DMS79 (cell line): ENCODE measurements at places on chromosomes 1 and 21.

DNA sequence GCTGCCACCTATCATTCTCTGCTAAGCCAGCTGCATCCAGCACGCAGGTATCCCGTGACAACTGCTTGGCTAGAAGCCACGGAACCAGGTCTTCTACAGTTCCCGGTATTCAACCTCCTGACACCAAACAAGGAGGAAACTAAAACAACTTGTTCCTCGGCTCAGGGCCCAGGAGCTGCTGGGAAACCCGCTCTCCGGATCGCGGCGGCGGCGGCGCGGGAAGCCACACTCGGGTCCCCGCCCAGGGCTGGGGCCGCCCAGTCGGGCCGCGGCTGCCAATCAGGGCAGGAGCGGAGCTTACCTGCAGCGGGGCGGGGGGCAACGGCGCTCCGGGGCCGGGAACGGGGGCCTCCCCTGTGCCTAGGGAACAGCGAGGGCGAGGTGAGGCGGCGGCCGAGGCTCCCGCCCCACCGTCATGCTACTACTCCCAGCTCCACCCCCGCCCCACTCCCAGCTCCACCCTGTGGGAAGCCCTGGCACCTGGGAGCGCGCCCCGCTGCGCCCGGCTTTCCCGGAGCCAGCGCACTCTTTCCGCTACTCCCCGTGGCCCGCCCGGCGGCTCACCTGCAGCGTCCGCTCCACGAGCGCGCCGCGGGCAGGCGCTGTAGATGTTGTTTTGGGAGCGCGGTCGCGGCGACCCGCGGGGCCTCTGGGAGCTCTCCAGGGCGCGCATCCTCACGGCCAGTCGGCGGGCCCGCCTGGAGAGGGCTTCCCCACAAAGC, 12.1 kb downstream of the IL24 start:
- peak; percentile 89 for DNase-seq

DNA sequence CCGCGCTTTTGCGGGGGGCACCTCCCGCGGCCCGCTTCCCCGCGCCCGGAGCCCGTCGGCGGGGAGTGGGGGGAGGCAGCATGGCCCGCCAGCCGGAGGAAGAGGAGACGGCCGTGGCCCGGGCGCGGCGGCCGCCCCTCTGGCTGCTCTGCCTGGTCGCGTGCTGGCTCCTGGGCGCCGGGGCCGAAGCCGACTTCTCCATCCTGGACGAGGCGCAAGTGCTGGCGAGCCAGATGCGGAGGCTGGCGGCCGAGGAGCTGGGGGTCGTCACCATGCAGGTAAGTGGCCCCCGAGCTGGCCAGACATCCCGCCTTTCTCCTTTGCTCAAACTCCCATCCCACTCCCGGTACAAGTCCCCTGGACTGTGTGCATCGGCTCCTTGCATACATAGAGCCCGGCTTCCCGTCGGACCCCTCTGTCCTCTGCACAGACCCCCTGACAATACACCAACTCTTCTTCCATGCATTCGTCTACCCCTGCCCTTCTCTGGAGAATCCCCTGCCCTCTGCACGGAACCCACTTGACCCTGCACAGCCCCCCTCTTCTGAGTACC, 812 bp downstream of the CACHD1 start:
- DNase-seq: no peak

DNA sequence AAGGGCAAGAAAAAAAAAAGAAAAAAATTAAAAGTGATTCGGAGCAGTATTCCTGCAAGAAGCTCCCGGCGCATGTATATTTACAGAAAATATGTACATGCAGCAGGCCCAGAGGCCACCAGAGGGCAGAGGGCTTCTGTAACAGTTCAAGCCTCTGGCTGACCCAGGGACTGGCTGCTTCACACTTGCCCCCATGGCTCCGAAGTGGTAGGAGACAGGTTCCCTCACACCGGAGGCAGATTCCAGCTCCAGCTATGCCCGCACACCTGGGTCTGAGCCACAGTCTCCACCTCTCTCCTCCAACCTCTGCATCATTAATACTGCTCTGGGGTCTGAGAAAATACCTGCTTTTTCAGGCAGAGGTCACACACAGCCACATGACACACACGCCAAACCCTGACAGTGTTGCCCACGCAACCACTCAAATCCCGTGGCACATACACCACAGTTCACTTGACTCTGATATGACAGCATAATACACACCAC, 2.2 kb upstream of the ARHGAP30 start:
- DNase-seq: no peak

GRCh38 chr21:21508859-21509258, 510.6 kb downstream of the NCAM2 start:
- no peak for DNase-seq

DNA sequence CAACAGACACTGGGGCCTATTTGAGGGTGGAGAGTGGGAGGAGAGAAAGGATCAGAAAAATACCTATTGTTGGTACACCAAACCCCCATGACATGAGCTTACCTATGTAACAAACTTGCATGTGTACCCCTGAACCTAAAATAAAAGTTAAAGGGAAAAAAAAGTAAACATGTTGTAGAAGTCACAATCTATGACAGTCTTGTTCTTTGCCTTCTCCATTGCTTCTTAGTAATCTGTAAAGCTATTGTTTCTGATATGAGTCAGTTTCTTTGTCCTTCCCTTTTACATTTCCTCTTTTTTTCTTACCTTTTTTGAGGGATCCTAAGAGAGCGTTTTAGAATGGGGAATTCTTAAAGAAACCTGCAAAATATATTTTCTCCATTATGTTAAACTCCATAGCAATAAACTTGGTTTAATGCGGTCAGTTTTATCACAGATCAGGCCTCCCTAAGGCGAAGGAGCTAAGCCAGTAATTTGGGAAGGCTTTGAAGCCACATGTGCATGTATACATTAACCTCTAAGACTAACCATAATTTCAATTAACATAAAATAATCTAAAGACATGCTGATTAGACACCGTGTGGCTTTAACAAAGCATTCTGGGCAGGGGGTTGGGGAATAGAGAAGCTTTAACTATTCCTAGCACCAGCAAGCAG, 77.8 kb upstream of the C1orf105 start:
- no peak for DNase-seq

GRCh38 chr1:198269646-198269940, 112.8 kb downstream of the NEK7 start:
- DNase-seq: no peak

DNA sequence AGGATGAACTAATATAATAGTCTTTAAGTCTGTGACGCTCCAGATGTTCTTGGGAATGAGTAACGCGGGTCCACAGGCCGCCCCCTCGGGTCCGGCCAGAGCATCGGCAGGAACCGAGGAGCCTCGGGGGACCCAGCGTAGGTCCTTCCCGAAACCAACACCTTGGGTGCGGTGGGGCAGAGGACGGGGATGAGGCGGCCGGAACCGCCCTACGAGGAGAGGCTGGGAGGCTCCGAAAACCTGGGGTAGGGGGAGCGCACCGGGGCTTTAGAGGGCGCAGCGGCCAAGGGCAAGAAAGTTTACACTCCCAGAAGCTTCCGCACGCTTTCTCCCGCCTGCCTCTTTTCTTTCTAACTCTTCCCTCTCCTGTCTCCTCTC, 7.1 kb downstream of the DMRTA2 start:
- DNase-seq: no peak

GRCh38 chr21:43847301-43847700, 17.7 kb upstream of the AGPAT3 start:
- no peak for DNase-seq

DNA sequence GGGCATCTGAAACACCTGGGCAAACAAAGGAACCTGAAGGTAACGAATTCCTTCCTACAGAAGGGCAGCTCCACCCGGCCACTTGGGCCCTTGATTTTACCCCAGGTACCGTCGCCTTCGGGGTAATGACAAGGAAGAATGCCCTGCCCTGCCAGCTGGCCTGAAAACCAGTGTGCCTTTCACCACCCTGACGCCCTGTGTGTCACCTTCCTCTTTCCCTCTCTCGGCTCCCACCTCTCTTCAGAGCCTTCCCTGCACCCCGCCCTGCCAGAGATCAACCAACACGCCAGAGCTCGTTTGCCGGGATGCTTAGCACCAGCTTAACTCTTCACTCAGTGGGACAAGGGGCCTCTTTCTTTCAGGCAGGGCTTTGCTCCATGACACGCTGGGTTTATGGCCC, 86.0 kb downstream of the SIM2 start:
- no peak for DNase-seq

- DNase-seq: peak; percentile 97
These were observed 4.8 kb upstream of the HES5 start for GRCh38 chr1:2534687-2535441.

DNA sequence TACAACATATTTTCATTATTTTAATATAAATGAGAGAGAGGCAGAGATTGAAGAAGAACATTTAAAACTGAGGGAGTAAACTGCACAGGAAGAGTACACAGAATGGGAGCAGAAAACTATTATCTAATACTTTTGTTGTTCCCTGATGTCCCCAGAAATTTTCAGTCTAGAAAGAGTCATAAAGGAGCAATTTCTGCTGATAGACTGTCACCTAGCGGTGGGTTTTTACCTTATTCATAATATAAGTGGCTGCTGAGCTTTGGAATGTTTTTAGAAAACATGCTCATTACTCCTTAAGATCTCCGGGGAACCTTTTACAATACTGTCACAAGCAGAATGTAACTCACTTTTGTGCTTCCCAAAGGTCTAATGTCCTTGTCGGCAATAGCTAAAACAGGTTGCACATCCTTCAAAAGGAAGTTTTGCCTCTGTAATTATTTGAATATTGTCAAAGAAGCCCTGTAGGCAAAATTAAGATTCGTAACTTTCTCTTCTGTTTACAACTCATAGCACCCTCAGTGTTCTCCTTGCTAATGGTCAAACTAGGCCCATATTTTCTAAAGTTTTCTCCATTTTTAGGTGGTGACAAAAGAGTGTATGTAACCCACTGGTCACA, 4.9 kb upstream of the NPL start:
- DNase-seq: peak; percentile 10

DNA sequence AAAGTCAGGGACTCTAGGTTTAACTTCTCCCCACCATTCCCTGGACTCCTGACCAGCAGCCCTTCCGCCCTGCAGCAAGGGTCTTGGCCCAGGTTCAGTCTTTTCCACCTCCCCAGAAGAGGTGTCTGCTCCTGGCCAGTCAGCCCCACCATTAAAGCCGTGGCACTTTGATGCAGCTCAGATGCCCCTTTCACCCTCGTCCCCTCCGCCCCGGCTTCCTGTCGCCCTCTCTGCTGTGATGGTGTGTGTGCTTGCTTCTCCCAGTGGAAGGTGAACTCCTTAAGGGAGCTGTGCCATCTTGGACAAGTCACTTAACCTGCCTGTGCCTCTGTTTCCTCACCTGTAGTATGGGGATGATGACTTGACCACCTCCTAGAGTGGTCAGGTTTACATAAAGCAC, 17.8 kb upstream of the TTC4 start:
- no peak for DNase-seq

DNA sequence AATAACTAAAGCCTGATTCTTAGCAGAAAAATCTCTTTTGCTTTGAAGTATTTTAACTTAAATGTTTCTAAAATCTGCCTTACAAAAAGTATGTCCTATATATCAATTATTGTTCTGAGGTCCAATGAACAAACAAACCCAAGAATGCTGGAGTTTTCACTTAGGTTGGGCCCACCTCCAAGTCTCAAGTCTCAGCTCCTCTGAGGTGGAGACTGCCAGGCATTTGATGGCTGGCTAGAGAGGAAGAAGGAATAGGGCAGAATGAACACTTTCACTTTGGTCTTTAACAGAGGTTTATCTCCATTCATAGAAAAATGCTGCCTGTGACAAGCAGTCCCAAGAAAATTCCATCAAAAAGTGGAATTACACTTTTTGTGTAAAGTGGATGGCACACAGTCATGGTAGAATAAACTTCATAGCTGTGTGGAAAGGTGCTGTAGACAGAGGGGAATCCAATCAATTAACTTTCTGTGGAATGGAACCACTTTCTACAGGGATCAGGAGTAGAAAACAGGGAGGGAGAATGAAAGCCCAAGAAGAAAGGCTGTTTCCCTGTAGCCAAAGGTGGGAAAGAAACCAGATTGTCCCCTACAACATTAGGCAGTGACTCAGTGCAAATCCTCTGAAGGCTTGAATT, 349.4 kb upstream of the RUNX1 start:
- no peak for DNase-seq

- DNase-seq: no peak
These were observed 10.4 kb upstream of the GALE start for GRCh38 chr1:23810818-23811540.

- DNase-seq: no peak
These were observed 65.0 kb upstream of the PRDX6 start for GRCh38 chr1:173411835-173412742.

DNA sequence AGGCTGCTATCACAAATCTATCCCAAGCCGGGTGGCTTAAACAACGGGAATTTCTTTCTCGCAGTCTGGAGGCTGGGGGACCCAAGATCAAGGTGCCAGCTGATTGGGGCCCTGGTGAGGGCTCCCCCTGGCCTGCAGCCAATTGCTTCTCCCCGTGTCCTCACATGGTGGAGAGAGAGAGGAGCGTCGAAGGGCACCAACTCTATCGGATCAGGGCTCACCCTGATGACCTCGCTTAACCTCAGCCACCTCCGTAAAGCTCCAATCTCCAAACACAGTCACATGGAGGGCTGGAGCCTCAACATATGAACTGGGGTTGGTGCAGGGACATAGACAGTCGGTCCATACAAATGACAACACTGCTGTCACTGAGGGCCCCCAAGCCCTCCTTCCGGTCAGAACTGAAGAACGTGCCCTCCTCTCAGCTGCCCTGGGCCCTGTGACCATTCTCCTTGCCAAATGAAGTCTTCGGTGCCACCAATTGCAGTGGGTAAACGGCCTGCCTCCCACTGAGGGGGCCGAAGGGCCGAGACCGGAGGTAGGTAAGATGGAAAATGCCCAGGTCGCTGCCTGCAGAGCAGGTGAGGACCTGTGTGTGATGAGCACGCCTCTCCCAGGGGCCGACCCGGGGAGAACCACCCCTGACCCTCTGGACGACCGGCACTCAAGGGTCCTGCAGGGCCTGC, 211.0 kb downstream of the TOMM20 start:
- DNase-seq: no peak

- no peak for DNase-seq
These were observed 9.6 kb upstream of the GPR37L1 start for GRCh38 chr1:202112859-202113689.

GRCh38 chr1:208207388-208208131, 36.6 kb downstream of the PLXNA2 start:
- DNase-seq: peak; percentile 70

DNA sequence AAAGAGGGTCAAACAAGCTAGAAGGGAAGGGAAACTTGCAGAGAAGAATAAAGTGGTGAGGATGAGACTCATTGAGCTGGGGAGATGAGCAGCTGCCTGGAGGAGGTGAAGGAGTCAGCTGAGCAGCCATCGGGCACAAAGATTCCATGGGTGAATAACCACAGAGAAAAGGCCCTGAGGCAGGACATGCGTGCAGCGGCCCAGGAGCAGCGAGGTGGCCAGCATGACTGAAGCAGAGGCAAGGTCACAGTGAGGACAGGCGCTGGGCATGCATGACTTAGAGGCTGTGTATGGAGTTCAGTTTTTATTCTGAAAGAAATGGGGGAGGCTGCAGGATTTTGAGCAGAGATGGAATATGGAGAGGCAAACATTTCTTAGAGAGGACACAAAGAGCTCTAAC, 24.9 kb downstream of the OLFML2B start:
- DNase-seq: no peak
